Activated T-cell treated with anti-CD3 and anti-CD28 coated beads for 48 hours (primary cell): ENCODE measurements at places on chromosomes 3 and 15.

- DNase-seq: peak; percentile 3
Measured at GRCh38 chr3:114155370-114155821, 23.5 kb downstream of the DRD3 start.

DNA sequence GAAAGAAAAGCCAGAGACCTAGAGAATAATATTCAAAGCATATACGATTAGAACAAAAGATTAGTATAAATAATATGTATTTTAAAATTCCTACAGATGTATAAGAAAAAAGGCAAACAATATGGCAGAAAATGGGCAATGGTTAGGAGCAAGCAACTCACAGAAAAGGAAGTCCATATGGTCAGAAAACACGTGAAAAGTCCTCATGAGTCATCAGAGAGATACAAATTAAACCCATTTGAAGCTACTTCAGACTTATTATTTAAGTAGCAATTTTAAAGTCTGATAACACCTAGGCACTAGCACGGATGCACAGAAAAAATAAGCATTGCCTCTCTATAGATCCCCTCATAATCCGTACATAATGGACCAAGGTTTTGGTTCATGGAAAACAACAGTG, 25.6 kb downstream of the SLC7A14 start:
- no peak for DNase-seq

DNA sequence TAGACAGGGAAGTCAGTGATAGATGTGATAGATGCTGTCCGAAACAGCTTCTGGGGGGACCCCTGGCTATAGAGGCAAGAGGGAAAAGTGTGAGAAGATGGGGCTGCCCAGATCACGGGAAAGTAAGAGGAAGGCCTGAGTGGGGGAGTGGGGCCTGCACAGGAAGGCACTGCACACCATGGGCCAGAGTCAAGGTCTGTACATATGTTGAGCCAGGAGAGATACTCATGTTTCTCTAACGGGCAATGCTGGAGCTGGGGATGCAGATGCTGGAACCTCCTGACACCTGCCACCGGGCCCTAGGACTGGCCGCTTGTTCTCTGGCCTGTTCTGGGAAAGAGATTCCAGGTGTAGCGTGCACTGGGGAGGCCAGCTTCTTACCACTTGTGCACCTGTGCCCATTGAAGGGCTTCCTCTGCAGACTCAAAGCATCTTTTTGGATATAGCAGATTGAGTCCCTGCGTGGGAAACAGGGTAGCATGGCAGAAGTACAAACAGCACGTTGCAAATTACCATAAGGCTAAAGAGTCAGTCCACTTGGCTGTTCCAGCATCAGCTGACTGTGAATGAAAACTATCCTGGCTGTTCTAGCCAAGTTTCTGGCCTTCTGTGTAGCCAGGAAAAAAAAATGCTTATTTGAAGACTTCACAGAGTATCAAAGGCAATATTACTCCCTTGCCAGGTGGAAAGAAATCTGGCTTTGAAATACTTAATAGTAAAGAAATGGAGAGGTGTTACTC, 77.1 kb upstream of the GSK3B start:
- no peak for DNase-seq

DNA sequence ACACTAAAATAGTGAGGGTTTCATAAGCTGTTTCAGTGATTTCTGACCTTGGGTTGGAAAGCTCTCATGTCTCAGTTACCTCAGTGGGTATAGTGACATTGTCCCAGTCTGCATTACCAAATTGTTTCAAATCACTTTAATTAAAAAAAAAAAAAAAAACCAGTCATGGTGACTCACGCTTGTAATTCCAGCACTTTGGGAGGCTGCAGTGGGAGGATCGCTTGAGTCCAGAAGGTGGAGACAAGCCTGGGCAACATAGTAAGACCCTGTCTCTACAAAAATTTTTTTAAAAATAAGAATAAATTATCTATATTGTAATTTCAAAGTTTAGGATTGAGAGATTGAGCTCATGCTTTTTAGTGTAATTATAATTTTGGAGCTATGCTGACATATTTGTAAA, 78.0 kb downstream of the MBNL1 start:
- no peak for DNase-seq

GRCh38 chr3:78143000-78143399, 1103.1 kb downstream of the ROBO2 start:
- DNase-seq: no peak

- DNase-seq: no peak
Measured at GRCh38 chr3:13685721-13686120, 136.8 kb downstream of the FBLN2 start.

DNA sequence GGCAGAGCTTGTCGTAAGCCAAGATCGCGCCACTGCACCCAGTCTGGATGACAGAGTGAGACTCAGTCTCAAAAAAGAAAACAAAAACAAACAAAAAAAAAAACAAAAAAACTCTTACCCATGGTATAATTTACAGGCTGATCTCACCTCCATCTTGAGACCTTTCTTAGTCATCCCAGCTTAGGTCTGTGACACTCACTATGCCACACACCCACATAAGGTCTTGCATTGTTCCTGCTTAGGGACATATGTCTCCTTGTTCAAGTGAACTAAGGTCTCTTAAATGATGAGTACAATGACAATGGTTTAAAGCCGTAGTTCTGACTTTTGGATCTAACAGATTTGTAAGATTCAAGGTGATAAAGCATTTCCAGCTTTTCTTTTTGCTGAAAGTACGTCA, 360.2 kb upstream of the ARHGEF26 start:
- DNase-seq: no peak

DNA sequence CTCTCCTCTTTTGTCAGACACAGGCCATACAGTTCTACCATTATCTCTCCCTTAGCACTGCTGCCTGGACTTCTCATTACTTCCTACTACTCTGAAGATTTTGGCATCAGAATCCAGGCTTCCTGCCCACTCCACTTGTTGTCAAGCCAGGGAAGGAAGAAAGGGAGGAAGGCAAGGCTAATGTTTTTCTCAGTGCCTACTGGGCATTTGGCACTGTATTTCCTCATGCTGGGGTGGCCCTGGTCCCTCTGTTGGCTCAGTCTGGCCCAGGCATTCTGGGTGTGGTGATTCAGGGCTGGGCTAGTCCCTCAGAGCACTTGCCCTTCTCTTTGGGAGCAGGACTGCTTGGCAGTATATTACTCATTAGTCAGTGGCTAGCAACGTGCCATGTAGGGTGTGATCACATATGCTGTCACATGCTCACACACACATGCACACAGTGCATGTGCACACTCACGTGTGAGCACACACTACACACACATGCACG, 52.9 kb downstream of the BSN start:
- DNase-seq: no peak

- DNase-seq: no peak
Measured at GRCh38 chr3:72309661-72310418, 524.9 kb upstream of the PROK2 start.

DNA sequence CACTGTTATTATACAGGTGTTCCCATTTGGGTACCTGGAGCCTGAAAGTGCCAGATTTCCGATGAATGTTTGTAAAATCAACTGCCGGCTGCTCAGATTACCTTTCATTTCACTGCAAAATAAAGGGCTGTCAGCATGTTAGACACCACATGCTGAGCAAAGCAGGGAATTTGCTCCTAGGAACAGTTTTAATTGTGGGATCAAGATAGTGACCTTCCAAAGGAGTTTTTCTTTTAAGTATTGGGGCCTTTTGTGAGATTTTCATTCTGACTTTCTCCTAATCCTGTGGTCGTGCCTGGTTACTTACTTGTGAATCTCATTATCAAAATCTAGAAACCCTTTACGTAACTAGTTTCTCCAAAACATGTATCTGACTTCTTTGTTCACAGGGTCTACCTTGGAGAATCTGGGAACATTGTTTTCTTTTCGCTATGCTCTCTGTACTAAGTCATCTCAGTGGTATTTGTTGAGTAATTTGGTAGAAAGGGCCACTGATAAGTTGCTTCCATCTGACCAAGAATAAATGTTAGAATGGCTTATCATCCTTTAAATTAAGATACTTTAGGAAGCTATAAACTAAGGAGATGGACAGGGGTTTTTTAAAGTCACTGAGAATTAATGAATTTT, 40.8 kb upstream of the LRTM1 start:
- no peak for DNase-seq

GRCh38 chr3:15223685-15224572, 17.9 kb downstream of the CAPN7 start:
- no peak for DNase-seq

DNA sequence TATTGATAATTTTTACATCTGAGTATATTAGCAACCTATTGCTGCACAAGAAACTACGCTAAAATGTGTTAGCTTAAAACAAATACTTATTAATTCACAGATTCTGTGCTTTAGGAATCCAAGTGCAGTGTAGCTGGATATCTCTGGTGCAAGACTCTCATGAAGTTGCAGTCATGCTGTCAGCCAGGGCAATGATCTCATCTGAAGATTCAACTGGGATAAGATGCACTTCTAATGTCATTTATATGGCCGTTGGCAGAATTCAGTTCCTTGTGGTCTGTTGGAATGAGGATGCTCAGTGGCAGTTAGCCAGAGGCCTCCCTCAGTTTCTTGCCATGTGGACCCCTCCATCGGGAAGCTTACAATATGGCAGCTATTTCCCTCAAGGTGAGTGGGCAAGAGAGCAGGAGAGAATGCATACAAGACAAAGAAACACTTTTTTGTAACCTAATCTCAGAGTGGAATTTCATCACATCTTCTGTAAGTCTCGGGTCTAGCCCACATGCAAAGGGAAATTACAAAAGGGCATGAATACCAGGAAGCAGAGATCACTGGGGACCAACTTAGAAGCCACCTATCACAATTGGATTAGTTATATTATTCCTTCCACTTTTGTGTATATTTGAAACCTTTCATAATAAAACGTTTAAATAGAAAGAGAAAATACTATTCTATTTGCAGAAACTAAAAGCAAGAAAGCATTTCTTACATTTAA, 61.6 kb downstream of the DPH6 start:
- no peak for DNase-seq

GRCh38 chr3:194673761-194674160, 1.8 kb upstream of the LSG1 start:
- DNase-seq: no peak

- no peak for DNase-seq
Measured at GRCh38 chr3:16191591-16191990, 17.1 kb downstream of the GALNT15 start.

DNA sequence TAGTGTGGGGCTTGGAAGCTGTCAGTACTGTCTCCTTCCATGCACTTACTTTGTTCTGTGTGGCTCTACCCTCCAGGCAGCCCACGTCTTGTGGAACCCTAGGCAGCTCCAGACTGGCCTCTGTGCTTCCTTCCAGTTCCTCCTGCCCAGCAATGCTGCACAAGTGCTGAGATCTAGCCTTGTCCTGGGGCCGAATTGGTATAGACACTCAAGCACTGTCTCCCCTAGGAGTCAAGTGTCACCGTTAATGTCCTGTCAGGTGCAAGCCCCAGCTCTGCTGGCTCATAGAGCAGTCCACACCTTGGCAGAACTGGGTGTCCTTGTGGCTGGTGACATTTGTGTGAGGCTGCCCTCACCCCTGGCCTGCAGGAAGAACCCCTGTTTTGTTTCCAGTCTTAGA, 130.1 kb downstream of the EEFSEC start:
- no peak for DNase-seq

- DNase-seq: no peak
Measured at GRCh38 chr15:40567111-40567510, 2.0 kb upstream of the RPUSD2 start.

DNA sequence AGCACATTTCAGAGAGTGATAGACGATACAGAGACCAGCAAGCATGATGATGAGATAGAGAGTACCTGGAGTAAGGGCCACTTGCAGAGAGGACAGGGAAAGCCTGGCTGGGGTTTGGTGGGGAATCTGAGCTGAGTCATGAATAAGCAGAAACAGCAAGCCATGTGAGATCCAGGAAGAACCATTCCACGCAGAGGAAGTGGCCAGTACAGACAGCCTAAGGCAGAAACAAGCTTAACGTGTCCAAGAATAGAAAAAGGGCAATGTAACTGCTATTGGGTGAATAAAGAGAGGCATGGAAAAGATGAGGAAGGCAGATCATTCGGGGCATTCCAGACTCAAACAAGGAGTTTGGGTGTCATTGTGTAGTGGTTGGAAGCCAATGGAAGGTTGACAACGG, 816.3 kb upstream of the CFAP20DC start:
- DNase-seq: no peak

GRCh38 chr3:7630925-7631324, 770.0 kb downstream of the GRM7 start:
- no peak for DNase-seq

DNA sequence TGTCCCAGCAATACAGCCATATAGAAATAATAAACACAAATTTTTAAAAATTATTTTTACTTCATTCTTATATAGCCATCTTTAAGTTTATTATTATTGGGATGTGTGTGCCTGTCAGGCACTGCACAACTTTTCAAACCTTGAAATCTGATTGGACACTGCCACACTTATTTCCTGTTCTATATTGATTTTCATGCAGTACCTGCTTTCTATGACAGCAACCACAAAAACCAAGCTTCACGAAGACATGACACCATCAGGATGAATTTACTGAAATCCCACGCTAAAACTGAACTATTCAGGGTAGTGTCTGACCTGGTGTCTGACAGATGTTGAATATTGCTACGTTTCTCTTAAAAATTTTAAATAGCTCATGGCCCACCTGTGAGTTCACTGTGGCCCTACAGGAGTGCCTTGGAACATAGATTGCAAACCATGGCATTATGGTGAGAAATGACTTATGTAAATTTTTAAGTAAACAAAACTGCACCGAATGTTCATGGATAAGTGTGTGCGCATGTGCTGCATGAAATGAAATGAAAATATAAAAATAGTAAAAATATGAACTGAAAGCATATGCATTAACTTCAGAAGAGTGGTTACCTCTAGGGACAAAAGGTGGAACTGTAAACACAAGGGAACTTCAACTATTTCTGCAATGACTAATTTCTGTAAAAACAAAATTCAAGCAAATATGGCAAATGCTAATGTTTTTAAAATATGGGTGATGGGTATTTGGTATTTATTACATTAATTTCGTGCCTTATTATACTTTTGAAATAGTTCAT, 152.3 kb downstream of the ZBTB20 start:
- no peak for DNase-seq

- no peak for DNase-seq
Measured at GRCh38 chr3:23668430-23668904, 137.3 kb upstream of the UBE2E1 start.

DNA sequence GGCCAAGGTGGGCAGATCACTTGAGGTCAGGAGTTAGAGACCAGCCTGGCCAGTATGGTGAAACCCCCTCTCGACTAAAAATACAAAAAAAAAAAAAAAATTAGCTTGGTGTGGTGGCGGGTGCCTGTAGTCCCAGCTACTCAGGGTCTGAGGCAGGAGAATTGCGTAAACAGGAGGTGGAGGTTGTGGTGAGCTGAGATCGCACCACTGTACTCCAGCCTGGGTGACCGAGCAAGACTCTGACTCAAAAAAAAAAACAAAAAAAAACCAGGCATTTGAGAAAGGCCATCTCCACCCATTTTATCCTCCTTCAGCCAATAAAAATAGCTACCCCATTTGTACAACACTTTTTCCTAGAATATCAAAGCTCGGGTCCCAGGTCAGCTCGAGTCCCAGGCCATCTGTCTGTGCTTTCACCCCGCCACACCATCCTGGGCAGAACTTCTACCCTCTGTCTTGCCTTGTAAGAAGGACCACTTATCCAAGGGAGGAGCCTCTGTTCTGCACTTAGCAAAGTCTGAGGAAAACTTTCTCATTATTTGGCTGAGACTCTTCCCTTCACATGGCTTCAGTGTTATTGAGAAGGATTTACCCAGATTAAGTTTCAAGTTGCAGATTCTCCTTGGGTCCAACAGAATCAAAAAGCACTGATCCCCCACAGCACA, 99.1 kb downstream of the MESD start:
- no peak for DNase-seq

- DNase-seq: no peak
Measured at GRCh38 chr15:98760975-98761374, 112.6 kb downstream of the IGF1R start.
